Astrocyte of the cerebellum (primary cell): ENCODE measurements at places on chromosomes 13 and 19.

- no peak for DNase-seq
These were observed 38.9 kb downstream of the SOX1 start for GRCh38 chr13:112105892-112106291.

DNA sequence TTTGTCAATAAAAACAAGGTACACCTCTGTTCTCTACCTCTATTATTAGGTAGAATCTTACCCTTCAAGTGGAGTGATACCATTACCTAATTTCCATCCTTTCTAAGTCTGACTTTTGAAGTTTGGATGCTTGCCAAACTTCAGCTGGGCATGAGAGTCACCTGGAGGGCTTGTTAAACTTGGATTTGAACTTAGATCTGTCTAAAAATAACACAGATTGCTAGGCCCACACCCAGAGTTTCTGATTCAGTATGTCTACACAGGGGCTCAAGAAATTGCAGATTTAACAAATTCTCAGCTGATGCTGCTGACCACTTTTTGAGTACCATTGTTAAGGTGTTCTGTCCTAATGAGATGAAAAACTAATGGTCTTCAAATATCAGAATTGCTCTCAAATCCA lies 512.2 kb downstream of the LMO7 start:
- no peak for DNase-seq

DNA sequence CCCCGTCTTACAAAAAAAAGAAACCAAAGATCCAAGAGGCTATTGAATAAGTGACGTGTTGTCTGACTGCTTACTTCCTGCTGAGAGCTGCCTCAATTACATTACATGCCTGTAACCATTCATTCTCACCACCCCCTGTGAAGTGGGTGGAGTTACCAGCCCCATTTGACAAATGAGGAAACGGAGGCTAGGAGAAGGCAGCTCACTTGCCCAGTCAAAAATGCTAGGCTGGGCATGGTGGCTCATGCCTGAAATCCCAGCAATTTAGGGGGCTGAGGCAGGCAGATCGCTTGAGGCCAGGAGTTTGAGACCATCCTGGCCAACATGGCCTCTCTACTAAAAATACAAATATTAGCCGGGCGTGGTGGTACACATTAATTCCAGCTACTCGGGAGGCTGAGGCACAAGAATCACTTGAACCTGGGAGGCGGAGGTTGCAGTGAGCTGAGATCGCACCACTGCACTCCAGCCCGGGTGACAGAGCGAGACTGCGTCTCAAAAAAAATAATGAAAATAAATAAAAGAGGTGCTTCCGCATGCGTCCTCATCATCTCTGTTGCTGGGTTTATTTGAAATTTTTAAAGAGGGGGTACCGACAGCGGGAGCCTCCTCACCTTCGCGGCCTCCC lies 499 bp downstream of the LSM7 start:
- peak; percentile 43 for DNase-seq

DNA sequence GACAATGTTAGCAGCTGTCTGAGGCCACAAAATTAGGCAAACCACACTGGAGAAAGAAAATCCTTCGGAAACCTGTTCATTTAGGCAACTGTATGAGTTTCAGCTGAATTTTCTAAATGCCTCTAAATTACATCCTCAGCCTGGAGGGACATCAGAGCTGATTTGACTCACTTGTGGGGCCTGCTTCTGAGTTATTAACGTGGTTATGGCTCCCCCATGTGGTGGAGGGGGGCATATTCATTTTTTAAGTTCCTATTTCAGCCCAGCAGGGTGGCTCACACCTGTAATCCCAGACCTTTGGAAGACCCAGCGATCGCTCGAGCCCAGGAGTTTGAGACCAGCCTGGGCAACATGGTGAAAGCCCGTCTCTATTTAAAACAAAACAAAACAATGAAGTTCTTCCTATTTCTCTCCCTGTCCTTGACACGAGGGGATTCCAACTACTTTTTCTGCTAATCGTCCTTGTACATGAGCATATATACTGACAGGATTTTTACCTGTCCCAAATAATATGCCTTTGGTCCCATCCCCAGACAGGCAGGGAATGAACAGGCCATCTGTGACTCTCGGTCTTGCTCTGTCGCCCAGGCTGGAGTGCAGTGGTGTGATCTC lies 31.5 kb upstream of the HIF3A start:
- DNase-seq = peak; percentile 80

- DNase-seq = no peak
These were observed 20.5 kb upstream of the F7 start for GRCh38 chr13:113084943-113085540.

GRCh38 chr19:4064496-4065260 lies 2.0 kb downstream of the ZBTB7A start:
- DNase-seq = no peak
